ENCODE measurements at places on chromosomes 2 and 18. TPM values are rescaled to one million over a fixed set of nuclear protein-coding genes. Genes with fewer than 3 reads are reported as not detected.

DNA sequence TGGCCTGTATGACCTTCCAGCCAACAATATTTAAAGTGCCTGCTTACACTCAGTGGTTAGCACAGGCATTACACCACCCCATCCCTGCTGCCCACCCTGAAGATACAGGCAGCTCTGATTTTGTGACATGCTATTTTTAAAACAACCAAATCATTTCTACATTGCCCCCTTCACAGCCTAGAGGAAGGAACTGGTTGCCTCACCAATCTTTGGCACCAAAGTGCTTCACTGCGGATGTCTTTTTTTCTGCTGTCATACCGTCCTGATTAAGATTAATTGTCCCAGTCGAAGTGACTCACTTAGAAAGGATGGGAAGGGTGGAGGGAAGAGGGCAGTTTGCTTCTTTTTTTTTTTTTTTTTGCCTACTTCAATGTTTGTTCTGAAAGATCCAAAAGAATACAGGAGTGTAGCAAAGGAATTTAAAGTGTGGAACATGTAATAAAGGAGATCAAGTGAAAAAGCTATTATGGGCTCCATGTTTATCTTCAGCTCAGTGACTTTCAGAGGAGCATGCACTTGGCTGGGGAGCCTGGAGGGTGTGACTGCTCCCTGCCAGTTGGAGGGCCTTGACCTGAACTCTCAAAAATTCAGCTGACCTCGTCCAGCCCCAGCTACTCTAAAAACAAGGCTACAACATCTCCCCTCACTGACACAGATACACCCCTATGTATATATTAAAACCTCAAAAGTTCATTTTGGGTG lies 501.1 kb upstream of the TNP1 start:
- peak; percentile 29 for DNase-seq

DNA sequence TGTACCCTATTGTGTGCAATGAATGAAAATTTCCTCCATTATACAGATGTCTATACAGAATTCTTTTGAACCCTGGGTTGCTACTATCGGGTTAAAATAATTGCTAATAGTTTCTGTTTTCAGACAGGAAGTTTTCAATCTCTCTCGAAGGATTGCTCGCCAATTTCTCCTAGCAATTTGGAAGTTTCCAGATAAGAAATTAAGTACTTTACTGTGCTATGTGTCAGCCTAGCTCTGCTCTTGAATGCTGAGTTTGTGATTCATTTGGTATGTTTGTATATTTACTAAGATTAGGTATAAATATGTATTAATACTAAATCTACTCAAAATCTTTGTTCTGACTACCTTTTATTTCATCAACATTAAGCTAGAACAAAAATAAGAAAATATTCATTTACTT lies 74.6 kb upstream of the ARL5A start:
- DNase-seq = peak; percentile 32

Gene FHOD3
- 4.4 TPM for total RNA-seq

- DNase-seq = no peak
Observed at GRCh38 chr2:9844036-9844483, 786 bp downstream of the TAF1B start.

DNA sequence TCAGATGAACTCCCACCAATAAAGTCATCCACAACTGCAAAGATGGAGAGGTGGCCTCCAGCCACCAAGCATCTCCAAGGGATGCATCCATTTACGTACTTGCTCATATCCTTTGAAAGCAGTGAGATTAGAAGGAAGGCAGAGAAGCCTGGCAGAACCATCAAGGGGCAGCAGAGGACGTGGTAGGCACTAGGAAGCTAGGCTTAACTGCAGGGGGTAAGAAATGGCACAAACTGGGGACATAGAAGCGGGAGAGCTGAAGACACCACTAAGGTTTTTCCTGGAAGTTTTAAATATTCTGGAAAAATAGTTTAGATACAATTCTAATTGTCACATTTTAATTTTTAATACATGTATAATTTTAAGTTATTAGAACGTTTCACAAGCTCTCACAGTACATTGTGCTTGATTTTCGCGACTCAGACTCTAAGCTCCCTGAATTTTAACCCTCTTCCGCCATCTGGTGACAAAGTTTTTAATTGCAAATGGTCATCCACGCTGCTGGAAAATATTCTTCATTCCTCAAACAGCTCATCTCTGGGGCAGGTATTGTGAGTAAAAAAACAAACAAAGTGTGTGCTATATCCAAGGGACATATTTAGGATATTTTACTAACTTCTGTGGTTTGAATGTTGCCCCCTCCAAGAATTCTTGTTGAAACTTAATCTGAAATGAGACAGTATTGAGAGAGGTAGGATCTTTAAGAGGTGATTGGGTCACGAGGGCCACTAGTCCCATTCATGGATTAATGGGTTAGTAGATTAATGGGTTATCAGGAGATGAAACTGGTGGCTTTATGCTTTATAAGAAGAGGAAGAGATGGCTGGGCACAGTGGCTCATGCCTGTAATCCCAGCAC lies 1.6 kb upstream of the PSTPIP2 start:
- DNase-seq = peak; percentile 82
